Fibroblast of the conjunctiva (primary cell): ENCODE measurements at places on chromosomes 2 and 18.

DNA sequence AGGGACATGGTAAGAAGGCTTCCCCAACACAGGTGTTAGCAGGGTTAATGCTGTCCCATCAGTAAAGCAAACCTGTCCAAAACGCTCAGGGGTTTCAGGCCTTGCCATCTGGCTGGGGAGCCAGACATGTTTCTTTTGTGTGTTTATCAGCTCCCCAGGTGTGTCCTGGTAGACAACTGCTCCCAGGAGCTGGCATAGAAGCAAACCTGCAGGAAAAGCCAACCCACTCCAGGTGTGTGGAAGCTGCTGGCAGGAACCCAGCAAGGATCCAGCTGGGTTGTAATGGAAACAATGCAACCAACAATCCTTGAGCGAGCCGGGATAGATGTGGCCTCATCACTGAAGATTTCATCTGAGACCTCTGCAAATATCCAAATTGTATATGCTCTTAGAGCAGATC lies 123.1 kb downstream of the RAB3GAP1 start:
- DNase-seq: no peak

- DNase-seq: no peak
These were observed 35.6 kb downstream of the ACTR2 start for GRCh38 chr2:65263262-65263661.

- DNase-seq: no peak
These were observed 173.1 kb upstream of the STON1 start for GRCh38 chr2:48356701-48357325.

- DNase-seq: no peak
These were observed 50.7 kb downstream of the CRIM1 start for GRCh38 chr2:36406296-36406695.

DNA sequence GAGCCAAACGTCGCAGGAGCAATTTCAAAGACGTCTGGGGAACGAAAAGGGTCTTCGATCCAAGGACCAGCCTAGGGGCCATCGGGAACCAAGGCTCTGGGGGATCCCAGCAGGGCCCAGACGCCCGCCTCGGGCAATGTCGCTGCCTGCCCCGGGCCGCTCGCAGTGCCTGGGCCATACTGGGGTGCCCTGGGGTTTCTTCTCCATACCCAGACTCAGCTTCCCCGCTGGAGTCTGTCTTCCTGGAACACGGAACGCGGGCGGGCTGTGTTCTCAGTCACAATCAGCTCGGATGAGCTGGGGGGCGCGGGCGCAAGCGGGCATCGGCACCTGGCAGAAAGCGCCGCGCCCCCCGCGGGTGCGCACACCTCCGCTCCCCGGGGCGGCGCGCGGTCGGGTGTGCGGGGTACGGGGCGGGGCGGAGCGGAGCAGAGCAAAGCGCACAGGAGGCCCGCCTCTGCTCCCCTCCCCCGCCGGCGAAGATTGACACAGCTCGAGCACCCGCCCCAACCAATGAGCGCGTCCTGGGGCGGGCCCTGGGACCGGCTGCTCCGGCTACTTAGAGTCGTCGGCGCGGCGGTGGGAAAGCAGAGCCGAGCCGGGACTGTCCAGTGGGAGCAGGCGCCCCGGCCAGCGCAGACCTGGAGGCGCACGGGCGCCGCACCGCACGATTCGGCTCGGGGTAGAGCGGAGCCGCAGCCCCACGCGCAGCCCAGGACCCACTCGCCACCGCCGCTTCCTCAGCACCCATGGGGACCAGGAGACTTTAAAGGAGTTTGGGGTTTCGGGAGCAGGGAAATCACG lies at the start of gene LRATD1:
TSS of gene LRATD1 (plus strand) at position 585 of the 804 bp plus-strand sequence. CDS start 1,263 bp downstream, outside the sequence.
- DNase-seq: peak; percentile 8

DNA sequence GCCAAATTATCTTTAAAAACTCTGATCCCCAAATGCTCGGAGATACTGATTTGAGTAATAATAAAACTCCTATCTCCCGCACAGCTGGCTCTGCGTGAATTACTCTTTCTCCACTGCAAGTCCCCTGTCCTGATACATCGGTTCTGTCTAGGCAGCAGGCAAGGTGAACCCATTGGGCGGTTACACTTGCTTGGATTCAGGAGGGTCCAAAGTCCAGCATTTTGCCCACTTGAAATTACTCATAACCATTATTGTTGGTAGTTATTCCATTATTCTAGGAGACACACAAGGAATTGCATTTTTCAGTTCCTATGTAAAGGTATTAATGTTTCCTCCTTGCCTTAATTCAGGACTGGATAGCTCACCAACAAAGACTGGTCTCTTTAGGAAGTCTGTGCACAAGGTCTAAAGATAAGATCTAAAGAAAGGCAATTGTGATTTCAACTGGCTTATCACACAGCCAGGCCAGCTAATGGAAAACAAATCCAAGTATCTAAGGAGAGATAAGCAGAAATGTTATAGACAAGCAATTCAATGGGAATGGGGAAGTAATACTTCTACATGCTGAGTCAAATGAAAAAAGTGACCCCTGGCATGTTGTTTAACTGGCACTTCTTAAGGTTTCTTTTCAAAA lies 23.2 kb upstream of the NPC1 start:
- no peak for DNase-seq

DNA sequence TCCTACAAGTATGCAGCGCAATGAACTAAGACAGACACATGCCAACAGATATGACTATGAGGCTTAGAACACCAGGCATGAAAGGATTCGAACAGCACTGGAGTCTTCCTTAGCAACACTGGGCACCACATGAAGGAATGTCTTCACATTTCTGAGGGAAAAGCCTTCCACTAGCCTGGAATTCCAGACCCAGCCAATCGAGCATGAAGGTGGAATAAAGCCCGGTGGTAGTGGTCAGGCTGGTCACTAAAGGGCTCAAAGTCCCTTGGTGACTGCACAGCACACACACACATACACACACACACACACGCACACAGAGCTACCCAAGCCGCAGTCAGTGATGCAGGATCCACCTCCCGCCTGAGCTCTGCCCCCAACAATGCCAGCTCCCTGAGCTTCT lies 19.7 kb upstream of the SFXN5 start:
- DNase-seq: no peak

- no peak for DNase-seq
These were observed 326.3 kb upstream of the TNP1 start for GRCh38 chr2:217186152-217186551.

DNA sequence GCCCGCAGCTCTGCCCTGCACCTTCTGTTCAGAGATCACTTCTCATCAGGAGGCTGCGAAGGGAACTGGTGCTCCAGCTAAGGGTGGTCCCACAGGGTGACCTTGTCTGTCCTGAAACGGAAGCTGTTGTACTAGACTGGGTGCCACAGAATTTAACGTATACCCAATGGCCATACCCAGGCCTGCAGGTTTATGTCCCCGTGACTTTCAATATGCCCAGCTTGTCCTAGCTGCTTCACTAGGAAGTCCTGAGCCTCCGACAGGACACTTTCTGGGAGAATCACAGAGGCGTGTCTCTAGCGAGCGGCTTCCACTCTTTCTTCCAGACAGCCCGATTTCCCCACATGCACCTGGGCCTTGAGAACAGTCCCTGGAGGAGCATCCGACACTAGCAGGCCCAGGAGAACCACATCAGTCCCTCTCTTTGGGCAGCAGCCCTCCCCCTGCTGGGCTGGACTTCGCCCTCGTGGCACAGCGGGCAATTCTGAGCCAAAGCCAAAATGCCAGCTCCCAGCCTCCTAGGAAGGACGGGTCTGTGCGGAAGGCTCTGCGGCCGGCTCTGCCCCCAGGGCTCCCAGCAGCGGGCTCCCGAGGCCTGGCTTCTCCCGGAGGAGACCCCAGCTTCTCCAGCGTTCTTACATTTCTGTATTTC lies 91.9 kb upstream of the OTOS start:
- no peak for DNase-seq

GRCh38 chr2:20456636-20457426 lies 10.0 kb downstream of the RHOB start:
- DNase-seq: no peak

DNA sequence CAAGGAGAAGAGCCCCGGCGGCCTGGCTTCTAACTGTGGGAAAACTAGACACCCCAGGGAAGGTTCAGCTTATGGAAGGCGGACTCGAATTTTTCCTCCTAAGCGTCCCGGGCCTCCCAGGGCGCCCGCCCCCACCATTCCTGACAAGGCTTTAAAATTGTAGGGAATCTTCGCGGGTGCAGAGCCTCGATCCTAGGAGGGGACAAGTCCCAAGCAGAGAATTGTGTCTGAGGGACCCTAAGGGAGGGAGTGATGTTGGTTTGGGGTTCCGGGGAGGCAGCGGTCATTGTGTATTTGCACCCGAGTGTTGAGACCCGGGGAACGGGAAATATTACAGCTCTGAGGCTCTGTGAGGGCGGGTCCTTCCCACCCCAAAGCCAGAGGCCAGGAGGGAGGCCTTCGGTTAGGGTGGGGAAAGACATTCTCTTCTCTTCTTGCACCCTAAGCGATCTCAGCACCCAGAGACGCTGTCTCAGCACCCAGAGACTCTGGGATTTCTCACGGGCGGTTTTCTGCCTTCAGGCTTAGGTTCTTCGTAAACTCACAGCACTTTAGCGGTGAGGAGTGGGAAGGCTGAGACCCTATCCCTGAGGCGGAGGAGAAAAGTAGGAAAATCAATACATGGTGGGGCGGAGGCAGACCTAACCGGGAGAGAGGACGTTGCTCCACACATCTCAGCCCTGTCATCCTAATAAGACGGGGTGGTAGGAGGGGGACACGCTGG lies 7.6 kb downstream of the OSR1 start:
- no peak for DNase-seq

- DNase-seq: no peak
These were observed 51.4 kb downstream of the ICOS start for GRCh38 chr2:203987959-203988358.

GRCh38 chr2:183541766-183542165 lies 417.5 kb downstream of the NUP35 start:
- DNase-seq: peak; percentile 13

GRCh38 chr2:196925051-196925767 lies 1.3 kb downstream of the PGAP1 start:
- no peak for DNase-seq

- DNase-seq: peak; percentile 13
These were observed 4.5 kb upstream of the PUM2 start for GRCh38 chr2:20355131-20355530.

DNA sequence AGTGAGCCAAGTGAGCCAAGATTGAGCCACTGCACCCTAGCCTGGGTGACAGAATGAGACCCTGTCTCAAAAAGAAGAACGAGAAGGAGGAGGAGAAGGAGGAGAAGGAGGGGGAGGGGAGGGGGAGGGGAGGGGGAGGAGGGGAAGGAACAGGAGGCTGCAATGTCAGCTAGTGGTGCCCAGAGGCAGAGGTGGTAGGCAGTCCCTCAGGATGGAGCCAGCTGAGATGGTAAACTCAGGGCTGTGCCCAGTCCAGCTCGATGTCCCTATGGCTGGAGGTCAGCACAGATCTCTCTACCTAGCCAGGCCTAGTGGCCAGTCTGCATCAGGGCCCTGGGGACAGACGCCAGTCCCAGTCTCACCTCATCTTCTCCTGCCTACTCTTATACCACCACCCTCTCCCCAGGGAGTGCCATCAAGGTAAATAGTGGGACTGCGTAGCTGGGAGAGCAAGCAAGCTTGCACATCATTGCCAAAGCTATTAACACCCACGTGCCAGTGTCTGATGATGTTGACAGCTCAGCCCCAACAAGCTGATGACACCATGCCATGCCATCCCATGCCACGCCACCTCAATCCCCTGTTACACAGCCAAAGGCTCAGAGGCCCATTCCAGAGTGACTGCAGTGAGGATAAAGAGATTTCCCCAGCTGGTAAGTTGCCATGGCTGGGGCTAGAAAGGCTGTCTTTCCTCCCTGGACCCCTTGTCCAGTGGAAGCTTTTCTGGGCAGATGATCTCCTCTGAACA lies 7.6 kb upstream of the PLB1 start:
- DNase-seq: no peak

- no peak for DNase-seq
These were observed 16.8 kb upstream of the BCL11A start for GRCh38 chr2:60570251-60570650.

DNA sequence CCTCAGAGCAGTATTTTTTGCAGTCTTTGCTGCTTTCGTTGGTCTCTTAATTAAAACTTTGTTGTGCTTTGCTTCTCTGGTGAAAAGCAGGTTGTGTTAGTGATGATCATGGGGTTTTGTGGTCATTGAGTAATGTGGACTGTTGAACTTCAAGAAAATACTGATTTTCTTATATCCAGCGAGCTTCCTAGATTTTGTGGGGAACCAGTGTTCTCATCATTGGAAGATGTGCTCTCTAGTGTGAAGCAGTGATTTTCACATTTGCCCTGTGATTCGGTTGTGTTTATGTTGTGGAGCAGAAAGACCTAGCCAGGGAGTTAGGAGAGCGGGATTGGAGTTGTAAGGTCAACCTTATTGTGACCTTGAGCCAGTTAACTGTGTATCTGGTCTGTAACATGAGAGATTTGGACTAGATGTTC lies 12.4 kb downstream of the ASAP2 start:
- DNase-seq: no peak

GRCh38 chr2:122988395-122989221 lies 1036.5 kb upstream of the CNTNAP5 start:
- no peak for DNase-seq

DNA sequence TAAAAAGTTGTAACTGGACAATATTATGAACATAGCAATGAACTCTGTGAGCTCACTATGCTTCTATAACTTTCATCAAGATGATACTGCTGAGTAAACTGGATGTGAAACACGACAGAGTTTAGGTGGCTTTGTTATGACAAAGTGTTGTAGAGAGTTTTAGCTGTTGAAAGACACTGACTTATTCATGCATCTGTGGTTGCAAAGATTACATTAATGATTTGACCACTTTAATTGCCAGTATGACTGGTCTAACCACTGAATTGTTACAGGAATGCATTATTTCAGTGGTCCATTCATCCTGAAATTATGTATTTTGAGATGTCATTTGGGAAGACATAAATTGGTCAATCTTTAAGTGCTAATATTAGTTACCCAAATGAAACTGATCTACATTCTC lies 117.9 kb downstream of the SPHKAP start:
- no peak for DNase-seq

DNA sequence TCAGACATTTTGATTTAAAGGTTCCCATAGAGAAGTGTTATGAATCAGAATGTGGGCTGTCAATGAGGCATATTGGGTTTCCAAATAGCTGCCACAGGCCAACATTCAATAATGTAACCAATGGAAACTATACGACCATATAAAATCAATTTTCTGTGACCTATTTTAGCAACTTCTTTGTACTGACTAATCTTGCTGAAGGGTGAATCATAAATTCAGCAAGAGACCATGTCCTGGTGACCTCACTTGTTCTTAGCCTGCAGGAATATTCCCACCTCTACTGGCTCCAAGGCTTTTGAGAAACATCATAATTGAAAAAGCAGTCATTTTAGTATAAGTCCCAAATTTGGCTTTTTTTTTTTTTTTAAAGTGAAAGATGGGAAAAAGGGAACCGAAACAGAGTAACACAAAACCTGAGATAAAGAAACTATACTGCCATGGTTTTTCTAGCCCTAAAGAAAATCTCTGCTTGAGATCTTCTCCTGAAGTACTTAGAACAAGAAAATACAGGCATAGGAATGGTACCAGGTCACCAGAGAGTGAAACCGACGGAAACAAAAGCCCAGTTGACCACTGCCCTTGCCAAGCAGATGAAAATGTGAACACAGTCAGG lies 32.1 kb downstream of the PLEKHM3 start:
- peak; percentile 10 for DNase-seq

GRCh38 chr2:158115202-158115767 lies 13.6 kb downstream of the UPP2 start:
- DNase-seq: no peak

- DNase-seq: no peak
These were observed 204.5 kb downstream of the ARL4C start for GRCh38 chr2:234292205-234292961.

GRCh38 chr18:63575681-63576080 lies 11.5 kb upstream of the SERPINB13 start:
- DNase-seq: no peak

- no peak for DNase-seq
These were observed 74.3 kb upstream of the ST3GAL5 start for GRCh38 chr2:85963068-85963467.

GRCh38 chr2:128403814-128404708 lies 85.4 kb upstream of the HS6ST1 start:
- no peak for DNase-seq
